ENCODE measurements at places on chromosomes 3 and 15.

DNA sequence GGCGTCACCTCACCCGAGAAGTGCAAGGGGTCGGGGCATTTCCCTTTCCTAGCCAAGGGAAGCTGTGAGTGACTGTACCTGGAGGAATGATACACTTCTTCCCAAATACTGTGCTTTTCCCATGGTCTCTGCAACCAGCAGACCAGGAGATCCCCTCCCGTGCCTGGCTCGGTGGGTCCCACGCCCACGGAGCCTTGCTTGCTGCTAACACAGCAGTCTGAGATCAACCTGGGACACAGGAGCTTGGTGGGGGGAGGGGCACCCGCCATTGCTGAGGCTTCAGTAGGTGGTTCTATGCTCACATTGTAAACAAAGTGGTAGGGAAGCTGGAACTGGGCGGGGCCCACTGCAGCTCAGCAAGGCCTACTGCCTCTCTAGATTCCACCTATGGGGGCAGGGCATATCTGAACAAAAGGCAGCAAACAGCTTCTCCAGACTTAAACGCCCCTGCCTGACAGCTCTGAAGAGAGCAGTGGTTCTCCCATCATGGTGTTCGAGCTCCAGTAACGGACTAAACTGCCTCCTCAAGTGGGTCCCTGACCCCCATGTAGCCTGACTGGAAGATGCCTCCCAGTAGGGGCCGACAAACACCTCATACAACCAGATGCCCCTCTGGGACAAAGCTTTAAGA, 31.4 kb upstream of the ABHD5 start:
- no peak for DNase-seq

DNA sequence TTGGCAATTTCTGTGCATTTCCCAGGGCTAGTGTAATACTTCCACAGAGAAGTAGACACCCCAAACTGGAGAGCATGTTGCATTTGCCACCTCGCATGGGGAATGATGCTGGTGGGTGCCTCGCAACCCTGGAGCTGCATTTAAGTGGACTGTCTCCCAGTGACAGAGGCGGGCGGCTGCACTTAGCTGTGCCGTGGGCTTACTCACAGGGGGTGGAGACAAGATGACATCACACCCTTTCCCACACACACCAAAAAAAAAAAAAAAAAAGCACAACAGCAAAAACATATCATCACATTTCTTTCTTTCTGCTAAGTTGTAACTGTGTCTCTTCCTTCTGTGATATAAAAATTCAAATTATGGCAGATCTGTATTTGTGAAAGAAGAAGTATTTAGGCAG, at the start of gene ABI3BP:
Gene ABI3BP (minus strand): TSS at position 113 of the 400 bp plus-strand sequence. CDS start 37 bp downstream, at position 76.
- no peak for DNase-seq

GRCh38 chr15:77644543-77645247, 12.0 kb upstream of the LINGO1 start:
- no peak for DNase-seq

DNA sequence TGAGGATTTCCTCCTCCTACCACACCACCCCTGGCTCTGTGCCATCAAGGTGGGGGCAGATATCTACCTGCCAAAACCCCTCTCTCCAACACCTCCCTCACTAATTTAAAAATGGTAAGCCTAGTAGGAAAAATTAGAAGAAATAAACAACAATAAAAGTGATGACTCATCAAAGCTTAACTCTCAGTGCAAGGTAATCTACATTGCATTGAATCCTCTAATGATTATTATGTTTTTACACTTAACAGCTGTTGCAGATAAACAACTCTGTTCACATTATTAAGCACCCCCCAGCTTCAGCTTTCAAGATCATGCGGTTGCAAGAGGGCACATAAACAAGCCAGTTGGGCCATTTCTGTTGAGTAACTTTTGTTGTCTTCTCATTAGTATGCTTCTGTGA, 396.1 kb upstream of the ATP11B start:
- no peak for DNase-seq

GRCh38 chr3:16338999-16339398, 74.0 kb downstream of the OXNAD1 start:
- DNase-seq, result no peak

DNA sequence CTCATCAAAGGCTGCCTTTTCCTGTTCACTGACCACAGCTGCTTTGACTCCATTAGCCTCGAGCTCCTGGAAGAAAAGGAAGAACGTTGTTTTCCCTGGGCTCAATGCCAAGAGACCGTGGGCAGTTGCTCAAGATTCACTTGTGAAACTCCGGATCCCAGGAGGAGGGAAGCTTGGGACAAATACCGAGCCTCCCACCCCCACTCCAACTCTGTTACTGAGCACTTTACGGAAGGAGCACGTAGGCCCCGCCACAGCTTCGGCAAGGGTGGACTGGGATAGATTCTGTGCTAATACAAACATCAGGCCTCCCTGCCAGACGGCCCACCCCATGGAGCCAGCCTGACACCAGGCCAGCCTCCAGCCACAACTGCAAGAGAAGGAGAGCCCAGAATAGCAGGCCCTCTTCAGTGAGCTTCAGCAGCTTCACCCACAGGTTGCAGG, 10.8 kb upstream of the FANCD2 start:
- no peak for DNase-seq

DNA sequence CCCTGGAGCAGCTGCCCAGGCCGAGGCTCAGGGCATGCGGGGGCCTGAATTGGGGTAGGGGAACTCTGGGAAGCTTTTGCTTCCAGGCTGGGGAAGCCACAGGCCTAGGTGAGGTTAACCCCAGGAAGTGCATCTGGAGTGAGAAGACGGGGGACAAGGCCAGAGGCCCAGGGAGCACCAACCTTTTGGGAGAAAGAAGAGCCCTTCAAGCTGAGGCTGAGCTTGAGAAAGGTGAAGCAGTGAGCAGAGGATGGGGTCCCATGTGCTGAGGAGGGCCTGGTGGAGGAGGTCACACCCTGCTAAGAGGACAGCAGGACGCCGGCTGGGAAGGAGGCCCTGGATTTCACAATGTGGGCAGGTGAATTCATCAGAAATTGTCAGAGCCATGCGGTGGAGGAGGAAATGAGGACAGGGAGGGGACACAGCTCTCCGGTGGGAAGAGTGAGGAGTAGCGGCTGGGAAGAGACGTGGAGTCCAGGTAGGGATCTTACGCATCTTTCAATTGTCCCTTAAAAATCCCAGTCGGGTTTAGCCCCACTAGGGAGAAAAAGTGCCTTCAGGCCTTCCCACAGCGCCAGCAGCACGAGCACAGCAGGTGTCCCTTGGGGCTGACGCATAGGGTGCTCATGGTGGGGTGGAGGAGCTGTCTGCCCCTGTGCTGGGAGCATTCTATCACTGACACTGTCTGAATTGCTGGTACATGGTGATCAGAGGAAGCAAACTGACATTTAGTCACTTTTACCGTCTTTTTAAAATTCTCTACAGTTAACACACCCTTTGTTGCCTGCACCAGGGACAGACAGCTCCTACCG, 50.9 kb downstream of the HCN4 start:
- no peak for DNase-seq

- no peak for DNase-seq
Observed at GRCh38 chr3:58588030-58588614, 10.9 kb upstream of the FAM107A start.

DNA sequence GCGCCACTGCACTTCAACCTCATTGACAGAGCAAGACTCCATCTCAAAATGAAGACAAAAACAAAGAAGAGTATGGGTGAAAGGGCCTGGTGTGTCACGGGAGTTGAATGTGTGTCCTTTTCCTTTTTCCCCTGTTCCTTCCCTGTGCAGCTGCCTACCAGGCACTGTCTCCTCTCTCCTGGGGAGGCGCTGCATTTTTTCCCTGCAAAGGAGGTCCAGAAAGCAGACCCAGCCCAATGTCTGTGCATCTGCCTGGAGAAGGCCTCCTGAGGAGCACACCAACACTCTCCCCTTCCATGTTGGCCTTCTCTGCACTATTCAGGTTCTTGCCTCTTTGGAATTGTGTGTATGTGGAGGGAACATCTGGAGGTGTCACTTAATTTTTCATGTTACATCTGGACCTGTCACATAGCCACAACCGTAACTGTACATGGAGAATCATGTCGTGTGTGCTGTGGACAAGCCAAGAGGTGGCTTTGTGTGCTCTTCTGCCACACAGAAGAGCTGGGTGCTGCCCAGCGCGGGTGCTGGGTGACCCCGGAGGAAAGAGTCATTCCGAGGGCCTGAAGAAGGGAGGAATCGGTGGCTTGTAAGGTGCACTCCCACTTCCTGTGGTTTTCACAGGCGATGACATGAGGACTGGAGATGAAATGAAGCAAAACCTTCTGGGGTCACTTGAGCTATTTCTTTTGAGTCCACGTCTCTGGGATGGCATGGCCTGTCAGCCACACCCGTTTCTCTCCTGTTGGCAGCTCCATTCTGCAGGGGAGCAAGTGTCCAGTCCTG, 46.5 kb upstream of the CGNL1 start:
- DNase-seq, result no peak

DNA sequence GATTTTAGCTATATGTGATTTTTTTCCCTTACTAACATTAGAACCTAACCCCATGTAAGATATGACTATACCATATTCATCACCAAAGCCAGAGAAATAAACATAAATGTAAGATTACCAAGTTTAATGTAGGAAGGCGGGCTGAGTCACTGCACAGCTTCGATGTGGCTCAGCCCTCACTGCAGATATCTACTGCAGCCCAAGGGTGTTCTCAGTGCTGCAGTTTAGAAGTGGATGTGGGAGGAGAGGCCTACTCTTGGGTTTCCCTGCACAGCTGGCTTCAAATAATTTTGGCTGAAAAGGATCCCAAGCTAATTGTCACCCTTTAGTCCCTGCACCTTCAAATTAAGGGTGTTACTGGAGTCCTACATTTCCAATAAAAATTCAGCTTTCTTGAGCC, 9.3 kb downstream of the ARPP19 start:
- DNase-seq, result no peak

- DNase-seq, result peak; percentile 42
Observed at GRCh38 chr15:88878720-88879184, 16.6 kb downstream of the HAPLN3 start.

DNA sequence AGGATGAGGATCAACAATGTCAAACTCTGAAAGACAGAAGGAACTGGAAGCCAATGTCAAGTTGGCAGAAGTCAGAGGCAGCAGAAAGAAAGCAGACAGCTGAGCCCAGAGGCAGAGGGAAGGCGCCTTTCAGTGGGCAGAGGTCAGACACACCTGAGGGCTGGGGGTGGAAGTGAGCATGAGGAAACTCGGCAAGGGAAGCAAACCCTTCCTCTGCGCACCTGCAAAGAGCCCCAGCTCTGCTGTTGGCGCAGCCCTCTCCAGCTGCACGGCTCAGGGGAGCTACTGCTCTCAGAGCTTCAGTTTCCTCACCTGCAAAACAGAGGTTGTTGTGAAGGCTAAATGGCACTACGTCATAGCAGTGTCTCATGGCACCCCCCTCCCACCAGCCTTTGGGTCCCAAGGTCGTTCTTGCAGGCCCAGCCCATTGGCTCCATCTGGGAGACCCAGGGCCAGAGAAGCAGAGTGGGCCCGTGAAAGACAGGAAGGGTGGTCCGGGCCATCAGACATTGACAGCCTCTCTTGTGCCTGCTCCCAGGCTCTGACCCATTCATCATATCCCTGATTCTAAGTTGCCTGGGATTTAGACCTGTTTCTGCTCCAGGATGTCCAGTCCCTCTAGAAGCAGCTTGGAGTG, 53.3 kb upstream of the SLC6A11 start:
- DNase-seq, result no peak

DNA sequence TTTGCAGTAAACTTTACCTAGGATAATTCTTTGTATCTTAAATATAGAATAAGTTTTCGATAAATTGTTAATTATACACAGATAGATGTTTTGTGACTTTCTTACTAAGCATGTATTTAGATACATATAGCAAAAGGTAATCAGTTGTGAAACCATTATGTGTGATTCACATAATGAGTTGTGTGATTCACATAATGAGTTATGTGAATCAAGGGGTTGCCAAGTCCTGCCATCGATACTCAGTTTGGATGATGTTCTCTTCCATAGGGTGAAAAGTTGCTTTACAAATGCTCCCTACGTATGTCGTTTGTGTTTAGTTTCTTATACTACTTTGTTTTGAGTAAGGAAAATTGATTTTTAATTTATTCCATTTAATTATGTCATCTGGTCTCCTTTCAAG, 682.1 kb downstream of the MECOM start:
- no peak for DNase-seq

DNA sequence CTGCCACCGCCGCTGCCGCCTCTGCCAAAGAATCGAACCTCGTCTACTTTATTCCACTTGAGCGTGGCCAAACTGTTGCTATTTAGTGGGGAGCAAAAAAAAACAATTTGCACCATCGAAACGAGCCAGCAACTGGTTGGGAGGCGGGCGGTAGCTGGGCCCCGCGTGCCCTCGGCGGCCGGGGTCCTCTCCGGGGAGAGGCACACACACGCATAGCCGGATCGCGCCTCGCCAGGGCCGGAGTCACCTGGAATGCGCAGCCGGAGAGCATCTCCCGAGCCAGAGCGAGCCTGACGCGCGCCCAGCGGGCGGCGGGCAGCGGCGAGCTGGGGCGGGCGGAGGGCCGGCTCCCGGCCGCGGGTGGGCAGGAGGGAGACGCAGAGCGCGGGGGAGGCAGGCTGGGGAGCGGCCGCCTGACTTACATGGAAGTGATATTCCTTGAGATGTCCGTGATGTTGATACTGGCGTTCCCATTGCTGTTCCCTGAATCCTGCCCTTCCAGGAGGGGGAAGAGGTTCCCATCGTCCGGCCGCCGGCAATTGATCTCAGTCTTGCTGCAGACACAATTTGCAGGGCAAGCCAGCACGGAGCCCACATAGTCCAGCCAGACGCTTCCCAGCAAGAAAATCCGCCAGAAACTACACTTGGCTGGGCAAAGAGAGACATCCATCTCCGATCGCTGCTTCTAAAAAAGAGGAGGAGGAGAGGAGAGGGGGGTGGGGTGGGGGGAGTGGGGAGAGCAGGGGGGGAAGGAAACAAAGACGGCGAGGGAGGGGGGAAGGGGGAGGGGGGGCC, 858 bp downstream of the NTRK3 start:
- DNase-seq, result no peak

GRCh38 chr15:52382647-52383046, 87.0 kb upstream of the MYO5C start:
- DNase-seq, result no peak

- no peak for DNase-seq
Observed at GRCh38 chr3:34140616-34141015, 342.2 kb downstream of the PDCD6IP start.

DNA sequence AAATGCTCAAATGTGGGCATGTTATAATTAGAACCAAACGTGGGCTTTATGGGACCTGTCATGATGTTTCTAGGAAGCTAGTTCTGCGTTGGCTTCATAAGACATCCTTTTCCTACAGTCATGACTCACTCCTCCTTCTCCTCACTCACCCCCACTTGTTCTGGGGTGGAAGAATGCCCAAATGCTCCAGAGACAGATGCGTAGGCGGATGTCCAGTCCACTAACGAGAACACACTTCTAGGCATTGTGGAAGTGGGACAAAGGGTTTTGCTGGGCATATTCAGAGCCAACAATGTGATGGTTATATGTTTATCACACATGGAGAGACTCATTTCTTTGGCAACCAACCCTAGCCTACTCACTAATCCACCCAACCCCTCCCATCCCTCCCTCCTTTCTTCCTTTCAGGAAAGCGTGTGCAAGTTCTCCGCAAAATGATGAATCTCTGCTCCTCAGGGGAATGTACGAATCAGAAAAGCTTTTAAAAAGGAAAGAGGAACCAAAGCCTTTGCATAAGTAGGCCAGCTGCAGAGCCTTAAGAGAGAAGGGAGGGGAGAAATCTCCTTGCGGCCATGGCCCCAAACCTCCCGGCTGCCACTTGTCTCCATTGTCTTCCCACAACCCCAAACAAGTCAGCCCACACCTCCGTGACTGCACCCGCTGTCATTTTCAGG, 123.0 kb upstream of the SPRED1 start:
- DNase-seq, result peak; percentile 21

Data from stimulated activated naive CD8-positive, alpha-beta T cell treated with anti-CD3 and anti-CD28 coated beads, Interleukin-15, amount 100 ng/mL, for 72 hours (primary cell).